Astrocyte of the spinal cord (primary cell): ENCODE measurements at places on chromosomes 16 and 17.
A peak's percentile ranks its signal among the peaks of the same experiment; 100 is the strongest.

GRCh38 chr17:8345951-8346665, 6.5 kb downstream of the ODF4 start:
- no peak for DNase-seq

GRCh38 chr17:50532452-50533024, at the start of gene EPN3:
EPN3 (plus strand) TSS chr17:50532735; CDS start chr17:50536557, 3,822 bp downstream.
- DNase-seq: no peak

- peak; percentile 77 for DNase-seq
Measured at GRCh38 chr17:82204831-82205719, 7.6 kb downstream of the CCDC57 start.

GRCh38 chr16:91484-91883, 13.5 kb downstream of the MPG start:
- DNase-seq: peak; percentile 72

DNA sequence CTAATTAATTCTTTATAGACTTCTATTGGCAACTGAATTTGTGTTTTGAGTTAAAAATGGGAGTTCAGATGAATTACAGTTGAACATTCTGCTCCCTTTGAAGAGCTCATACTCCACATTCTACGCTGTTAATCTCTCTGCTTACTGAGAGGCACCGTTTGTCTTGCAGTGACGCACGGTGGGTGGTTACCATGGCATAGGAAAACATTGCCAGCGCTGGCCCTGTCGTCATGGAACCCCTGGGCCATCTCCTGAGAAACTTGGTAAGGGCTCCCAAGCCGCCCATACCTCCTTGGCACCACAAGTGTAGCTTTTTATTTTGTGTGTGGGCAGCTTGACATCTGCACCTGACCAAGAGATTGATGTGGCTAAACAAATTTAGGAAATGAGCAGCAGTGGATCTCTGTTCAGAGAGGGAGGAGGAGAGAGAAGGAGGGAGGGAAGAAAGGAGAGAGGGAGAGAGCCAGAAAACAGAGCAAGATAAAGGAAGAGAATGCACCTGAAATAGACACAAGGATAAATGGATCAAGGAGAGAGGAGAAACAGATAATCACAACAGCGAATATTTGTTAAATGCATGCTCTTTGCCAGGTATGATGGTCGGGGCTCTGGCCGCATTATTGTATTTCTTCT, 398.5 kb downstream of the HAPSTR1 start:
- DNase-seq: no peak

DNA sequence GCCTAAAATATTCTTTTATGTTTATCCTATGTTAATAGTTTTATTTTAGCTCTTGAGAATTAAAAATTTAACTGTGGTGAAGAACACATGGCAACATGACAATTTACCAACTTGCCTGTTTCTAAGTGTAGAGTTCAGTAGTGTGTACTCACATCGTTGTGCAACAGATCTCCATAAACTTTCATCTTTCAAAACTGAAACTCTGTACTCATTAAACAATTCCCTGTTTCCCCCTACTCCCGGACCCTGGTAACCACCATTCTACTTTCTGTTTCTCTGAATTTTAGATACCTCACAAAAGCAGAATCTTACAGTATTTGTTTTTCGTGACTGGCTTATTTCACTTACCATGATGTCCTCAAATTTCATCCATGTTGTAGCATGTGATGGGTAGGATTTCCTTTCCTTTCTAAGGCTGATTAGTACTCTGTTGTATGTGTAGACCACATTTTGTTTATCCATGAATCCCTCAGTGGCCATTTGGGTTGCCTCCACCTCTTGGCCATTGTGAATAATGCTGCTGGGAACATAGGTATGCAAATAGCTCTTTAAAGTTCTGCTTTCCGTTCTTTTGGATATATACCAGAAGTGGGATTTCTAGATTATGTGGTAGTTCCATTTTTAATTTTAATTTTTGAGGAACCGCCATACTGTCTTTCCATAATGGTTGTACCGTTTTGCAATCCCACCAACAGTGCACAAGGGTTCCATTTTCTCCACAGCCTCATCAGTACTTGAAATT, 17.4 kb downstream of the IST1 start:
- no peak for DNase-seq

GRCh38 chr17:67474081-67474661, 97.1 kb downstream of the PITPNC1 start:
- peak; percentile 82 for DNase-seq

DNA sequence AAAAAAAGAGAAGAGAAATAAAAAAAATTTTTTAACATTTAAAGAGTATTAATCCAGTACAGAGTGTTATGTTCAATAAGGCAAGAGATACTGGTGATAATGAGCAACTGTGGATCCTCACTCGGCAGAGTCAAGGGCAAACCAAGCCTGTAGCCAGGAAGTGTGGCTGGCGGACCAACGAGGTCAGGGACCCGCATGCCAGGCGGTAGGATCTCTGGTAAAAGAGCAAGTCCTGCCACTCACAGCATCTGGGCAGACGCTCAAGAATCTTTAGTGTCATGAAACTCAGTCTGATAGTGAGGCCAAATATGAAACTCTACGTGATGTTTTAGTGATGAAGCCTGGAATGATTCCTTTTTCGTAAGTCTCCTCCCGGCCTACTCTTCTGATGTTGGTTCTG, 8.3 kb upstream of the GEMIN4 start:
- DNase-seq: no peak

- DNase-seq: peak; percentile 73
Measured at GRCh38 chr17:40499551-40500189, 1.8 kb downstream of the TNS4 start.

GRCh38 chr17:58382872-58383242, 30.9 kb upstream of the SUPT4H1 start:
- no peak for DNase-seq
